ENCODE measurements at places on chromosomes 12 and 14.
A peak's percentile ranks its signal among the peaks of the same experiment; 100 is the strongest.

GRCh38 chr14:91424813-91425530 is 7.4 kb upstream of the CCDC88C start:
- no peak for DNase-seq

DNA sequence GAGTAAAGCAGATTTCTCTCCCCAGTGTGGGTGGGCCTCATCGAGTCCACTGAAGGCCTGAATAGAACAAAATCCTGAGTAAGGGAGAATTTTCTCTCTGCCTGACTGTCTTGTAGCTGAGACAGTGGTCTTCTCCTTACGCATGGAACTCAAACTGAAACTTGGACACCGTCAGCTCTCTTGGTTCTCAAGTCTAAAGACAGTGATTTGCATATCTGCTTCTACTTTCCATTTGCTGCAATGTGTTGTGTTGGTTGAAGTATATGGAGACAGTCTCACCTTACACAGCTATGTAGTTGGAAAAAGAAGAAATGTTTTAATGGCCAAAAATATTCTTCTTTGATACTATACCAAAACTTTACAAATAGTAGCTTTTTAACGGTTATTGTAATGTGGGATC is 160.2 kb upstream of the LMNTD1 start:
- DNase-seq: no peak

DNA sequence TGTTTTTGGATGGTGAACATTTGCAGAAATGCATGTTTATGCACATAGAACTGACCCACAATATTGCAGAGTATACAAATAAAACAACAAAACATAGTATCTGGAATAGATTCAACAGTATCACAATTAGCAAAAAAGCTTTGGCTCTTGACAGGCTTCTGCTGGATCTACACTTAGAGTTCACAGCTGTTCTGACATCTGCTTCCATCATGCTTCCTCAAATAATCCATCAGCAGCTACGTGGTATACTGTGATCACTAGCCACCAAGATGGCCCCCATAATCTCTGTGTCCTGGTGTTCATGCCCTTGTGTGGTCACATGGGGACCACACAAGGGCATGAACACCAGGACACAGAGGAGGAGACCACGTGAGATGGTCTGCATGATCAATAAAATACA is 166.6 kb upstream of the CCDC198 start:
- no peak for DNase-seq

GRCh38 chr12:93237235-93237915 is 140.3 kb upstream of the NUDT4 start:
- DNase-seq: no peak

- no peak for DNase-seq
Measured at GRCh38 chr12:100027671-100028070, 42.9 kb upstream of the ANKS1B start.

- no peak for DNase-seq
Measured at GRCh38 chr14:90062822-90063539, 1.2 kb downstream of the KCNK13 start.

GRCh38 chr14:99316281-99317163 is 44.5 kb upstream of the BCL11B start:
- DNase-seq: no peak

DNA sequence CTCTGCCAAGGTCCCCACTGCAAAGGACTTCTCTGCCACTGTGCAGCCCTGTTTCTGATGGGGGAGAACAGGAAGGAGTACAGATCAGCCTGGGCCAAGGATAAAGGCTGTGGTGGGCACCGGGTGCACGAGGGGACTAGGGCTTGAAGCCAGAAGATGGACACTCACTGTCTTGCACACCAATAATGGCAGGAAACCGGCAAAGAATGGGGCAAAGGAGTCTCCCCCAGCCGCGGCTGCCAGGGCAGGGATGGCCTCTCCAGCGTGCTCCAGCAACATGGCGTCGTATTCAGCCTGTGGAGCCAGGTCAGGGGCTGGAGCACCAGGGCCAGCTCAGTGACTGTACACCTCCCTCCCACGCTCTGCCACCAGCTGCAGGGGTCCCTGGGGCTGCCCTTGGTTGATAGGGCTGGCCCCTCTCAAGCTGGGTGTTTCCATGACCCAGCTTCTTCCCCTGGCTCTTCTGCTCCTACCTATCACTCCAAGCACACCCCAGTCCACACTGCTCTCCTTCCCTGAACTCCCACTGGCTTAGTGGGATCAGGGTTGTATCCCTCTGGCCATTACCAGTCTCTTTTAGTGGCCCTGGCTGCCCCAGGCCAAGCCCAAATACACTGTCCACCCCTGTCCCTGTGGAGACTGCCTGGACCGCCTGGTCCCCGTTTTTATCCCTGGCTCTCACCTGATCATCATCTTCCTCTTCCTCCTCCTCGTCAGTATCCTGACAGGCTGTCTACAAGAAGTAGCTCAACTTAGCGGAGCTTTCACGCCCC is 6.3 kb downstream of the IPO4 start:
- DNase-seq: no peak

GRCh38 chr14:33564774-33565630 is 385.9 kb downstream of the EGLN3 start:
- peak; percentile 88 for DNase-seq

- DNase-seq: peak; percentile 28
Measured at GRCh38 chr14:80456209-80456608, 244.9 kb upstream of the DIO2 start.

GRCh38 chr12:48592591-48593086 is 22.8 kb upstream of the LALBA start:
- DNase-seq: no peak

DNA sequence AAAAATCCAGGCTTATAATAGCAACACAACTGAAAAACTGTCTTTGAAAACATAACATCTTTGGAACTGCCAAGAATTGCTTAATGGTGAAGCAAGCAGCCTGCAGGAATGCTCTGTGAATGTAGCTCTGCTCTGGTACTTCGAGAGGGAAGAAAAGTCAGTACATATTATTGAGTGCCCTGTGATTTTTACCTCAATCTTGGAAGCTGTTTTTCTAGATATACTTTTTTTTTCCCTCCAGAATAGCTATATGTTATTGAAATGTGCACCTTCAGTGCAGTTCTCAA is 508.1 kb downstream of the PCNX1 start:
- peak; percentile 31 for DNase-seq

DNA sequence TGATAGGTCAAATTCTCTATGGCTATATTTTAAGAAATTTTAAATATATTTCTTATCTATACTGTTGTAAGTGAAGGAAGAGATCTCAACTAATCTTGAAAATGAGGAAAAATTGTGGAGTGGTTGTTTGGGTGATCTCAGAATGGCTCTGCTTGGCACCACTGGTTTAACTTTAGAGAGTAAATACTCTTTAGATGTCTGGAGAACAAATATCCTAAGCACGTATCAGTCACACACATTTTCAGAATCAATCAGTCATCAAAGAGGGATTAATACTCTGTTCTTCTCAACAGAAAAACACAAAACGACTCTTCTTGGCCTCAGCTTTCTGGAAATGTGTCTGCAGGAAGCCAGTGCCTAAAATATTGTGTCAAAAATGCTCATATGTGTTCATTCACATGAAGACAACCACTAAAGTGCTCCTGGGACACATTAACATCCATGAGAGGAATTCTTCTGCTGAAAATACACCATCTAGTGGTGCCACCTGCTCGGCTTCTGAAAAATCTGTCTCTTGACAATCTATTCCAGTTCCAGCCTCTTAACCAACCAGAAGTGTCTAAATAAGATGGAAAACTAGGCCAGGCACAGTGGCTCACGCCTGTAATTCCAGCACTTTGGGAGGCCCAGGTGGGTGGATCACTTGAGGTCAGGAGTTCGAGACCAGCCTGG is 81.1 kb upstream of the CCDC198 start:
- peak; percentile 6 for DNase-seq

DNA sequence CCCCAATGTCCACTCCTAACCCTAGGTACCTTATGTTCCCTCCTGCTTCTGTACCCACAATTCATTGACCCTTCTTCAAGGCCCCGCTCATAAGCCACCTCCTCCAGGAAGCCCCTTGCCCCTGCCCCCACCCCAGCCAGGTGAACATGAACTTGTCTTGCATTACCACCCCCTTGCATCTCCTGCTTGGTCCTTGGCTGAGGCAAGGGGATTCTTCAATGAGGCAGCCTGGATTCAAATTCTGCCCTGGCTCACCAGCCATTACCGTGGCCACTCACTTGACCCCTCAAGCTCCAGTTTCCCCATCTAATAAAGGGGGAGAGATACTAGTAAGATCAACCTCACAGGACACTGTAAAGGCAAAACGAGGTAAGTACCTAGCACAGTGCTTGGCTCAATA is 193.1 kb downstream of the DICER1 start:
- no peak for DNase-seq

GRCh38 chr12:110444455-110444854 is 5.7 kb downstream of the ARPC3 start:
- no peak for DNase-seq

DNA sequence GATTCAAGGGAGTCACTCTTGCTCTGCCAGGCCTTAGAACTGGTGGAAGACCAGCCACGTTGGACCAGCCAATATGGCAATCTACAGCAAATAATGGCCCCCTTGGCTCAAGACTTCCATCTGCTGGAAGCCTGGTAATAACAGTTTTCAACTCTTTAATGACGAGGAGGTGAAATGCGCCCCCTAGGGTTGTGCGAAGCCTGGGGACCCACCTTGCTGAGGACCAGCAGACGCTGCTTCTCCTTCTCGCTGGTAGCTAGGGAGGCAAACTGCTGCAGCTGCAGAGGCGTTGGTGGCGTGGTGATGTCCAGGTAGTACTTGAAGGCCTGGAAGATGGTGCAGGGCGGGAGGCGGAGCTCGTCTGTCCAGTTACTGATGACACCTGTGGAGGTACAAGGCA is 41.5 kb upstream of the FBXO21 start:
- DNase-seq: no peak

- DNase-seq: no peak
Measured at GRCh38 chr12:95673576-95673975, 117.0 kb downstream of the NTN4 start.

DNA sequence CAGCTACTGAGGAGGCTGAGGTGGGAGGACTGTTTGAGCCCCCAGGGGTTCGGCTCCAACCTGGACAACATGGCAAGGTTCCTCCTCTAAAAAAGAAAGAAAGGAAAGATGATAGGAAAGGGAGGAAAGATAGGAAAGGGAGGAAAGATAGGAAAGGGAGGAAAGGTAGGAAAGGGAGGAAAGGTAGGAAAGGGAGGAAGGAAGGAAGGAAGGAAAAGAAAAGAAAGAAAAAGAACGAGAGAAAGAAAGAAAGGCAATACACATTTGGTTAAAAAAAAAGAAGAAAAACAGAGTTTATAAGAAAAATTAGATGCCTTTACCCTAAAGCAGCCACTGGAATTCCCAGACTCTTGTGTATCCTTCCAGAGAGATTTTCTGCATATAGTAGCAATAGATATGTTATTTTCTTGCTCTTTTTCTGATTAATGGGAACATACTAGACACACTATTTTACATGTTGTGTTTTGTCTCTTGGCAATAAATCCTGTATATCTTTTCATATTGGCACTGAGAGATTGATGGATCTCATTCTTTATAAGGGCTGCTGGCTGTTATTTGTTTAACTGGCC is 12.2 kb downstream of the HNF1A start:
- no peak for DNase-seq

DNA sequence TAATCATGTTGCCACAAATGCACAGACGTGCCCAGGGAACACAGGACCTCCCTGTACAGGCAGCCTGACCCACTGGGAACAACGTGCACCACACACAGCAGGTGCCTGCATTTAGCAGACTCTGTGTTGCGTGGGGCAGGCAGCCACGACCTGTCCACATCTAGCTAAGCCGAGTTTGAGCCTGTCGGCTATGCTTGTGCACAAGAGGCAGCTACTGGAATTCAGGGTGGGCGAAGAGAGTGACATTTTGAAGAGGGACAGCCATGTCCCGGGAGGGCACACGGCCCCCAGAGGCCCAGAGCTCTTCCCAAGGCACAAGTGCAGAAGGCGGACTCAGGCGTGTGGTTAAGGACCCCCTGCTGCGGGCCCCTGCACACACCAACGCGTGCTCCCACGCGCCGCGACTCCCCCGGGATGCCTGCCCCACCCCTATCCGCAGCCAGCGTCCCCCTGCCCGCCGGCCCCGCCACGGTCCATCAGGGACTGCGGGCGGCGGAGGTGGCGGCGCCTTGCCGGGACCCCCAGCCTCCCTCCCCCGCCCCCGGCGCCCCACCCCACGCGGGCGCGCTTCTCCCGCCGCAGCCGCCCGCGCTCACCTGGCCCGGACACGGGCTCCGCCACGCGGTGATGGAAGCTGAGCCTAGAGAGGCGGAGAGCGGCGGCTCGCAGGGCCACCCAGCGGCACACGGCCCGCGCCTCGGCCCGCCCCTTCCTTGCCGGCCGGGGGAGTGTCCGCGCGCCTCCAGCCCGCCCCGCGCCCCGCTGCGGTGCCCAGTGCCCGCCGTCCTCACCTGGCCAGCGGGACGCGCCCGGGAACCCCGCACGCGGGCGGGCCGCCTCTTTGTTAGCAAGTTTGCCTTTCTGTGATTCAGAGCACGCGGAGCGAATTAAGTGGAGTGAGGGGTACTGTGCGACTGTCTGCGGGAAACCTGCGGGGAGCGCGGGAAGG is 125.3 kb upstream of the PRMT8 start:
- DNase-seq: no peak

DNA sequence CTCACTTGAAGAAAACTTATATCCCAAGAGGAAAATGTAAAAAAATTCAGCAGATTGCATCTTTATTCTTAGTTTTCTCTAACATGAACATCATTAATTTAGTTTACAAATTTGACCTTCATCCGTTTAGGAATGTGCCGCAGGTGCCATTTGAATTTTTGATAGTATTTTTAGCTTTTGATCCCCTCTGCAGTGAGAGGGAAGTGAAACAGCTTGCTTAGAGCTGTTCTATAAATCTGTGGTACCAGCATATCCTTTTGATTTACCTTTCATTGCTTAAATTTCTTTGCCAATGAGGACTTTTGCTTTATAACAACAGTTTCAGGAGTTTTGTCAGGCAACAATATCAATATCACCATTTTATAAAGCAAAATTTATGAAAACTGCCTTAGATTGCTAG is 32.7 kb downstream of the DUSP6 start:
- DNase-seq: no peak

DNA sequence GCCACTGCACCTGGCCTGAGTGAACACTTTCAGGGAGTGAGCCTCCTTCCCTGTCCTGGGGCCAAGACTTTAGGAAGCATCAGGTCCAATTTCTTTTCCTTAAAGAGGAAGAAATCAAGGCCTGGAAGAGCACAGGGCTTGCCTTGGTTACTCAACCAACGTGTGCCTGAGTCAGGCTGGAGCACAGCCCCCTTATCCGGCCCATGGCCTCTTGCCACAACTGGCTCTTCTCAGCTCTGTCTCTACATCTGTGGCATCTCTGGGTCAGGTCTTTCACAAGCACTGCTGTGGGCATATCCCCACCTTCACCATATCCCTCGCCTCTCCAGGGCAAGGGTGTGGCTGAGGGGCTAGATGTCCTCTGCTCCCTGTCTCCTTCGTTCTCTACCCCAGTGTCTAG is 6.8 kb downstream of the MYH6 start:
- DNase-seq: no peak

DNA sequence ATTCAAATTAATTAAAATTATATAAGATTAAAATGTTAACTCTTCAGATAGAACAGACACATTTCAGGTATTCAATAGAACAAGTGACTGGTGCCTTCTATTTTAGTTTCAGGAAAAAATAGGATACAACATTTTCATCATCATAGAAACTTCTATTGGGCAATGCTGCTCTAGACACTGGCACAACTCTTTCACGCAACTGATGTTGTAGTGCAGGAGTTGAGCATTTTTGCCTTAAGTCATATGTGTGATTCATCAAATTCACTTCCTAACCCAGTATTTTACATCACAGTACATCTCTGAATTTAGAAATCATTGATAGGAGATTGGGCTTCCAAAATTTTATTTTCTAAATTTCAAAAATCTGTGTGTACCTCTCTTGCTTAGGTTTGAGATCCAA is 215.4 kb upstream of the DIO2 start:
- peak; percentile 66 for DNase-seq
